ENCODE measurements at places on chromosomes 3 and 15.

- DNase-seq = no peak
Observed at GRCh38 chr3:185145511-185145910, 7.3 kb downstream of the C3orf70 start.

DNA sequence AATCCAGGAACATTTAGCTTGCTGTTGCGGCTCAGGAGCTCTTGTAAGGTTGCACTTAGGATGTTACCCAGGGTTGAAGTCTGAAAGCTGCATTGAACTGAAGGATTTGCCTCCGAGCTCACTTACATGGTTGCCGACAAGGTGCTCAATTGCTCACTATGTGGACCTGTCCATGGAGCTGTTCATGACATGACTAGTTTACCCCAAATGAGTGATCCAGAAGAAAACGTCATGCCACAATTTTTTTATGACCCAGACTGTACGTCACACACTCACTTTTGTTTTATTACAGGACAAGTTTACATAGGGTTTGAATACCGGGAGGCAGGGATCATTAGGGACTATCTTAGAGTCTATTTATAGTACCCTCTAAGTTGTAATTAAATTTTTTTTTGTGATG lies 21.0 kb upstream of the CLDN11 start:
- no peak for DNase-seq

DNA sequence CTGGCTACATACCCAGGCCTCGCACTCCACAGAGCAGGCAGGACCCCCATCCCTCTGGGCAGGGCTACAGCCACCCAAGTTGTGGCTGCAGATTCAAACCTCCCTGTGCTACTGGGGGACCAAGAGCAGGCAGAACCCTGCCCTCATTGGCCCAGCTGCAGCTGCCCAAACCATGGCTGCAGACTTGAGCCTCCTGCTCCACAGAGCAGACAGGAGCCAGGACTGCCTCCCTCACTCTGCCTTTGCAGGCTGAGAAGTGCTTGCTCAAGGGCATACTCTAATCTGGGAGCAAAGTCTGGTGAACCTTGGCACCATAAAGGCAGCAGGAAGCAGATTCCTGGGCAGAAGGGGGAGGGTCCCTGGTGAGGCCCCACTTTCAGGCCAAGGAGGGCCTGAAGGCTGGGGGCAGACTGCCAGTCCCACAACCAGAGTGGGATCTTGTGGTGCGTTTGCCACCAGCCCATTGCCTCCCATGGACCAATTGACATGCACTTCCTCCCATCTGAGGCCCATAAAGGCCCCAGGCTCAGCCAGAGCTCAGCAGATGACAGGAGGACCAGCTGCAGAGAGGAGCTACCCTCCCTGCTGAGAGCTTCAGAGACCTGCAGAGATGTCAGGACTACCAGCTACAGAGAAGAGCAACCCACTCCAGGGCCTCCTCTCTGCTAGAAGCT lies 64.2 kb upstream of the EPHA6 start:
- no peak for DNase-seq

DNA sequence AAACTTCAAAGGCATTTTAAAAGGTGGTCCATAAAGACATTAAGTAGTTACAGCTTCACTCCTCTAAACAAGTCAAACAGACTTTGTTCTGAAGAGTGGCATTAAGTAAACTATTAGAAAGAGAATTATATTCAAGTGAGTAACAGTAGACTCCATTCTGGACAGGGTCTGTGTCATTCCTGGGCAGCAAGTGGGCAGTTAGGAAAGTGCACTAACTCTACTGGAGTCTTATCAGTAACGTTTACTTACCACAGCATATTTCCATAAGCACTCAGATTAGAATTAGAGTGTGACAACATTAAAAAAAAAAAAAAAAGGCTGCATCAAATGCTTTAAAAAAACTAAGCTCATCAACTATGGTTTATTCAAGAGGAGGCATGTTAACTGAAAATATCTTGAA lies 10.6 kb downstream of the UBR1 start:
- DNase-seq = no peak

DNA sequence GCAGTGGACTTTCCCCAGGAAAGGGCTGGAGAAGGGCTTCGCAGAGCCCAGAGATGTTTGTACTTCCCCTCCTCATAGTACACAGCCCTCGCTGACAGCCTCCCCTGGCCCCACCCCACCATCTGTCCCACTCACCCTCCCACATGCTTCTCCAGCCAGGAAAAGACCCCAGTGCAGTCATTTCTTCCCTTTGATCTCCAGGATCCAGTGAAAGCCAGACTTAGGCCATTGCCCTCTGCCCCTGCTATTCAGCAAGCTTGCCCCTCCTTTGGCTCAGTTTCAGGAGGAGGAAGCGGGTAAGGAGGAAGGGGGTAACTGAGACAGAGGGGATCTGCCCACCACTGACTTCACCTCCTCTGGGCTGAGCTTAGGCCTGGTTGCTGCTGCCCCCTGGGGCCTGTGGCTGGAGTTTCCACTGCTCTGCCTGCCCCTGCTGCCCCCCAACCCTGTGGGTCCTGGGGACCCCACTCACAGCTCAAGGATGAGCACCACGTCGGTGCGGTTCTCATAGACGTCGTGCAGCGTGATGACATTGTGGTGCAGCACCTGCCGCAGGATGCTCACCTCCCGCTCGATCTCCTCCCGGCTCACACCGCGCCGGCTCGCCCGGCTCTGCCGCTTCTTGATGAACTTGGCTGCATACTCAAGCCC lies 63.1 kb downstream of the DAPK2 start:
- no peak for DNase-seq

All from NCI-H187 treated with DMSO at 0.1 percent for 48 hours (cell line).